Upper lobe of left lung (tissue), 6 donors: ENCODE measurements at places on chromosomes 1 and 21.

- no peak for DNase-seq
Measured at GRCh38 chr1:55547405-55547804, 332.2 kb upstream of the USP24 start.

DNA sequence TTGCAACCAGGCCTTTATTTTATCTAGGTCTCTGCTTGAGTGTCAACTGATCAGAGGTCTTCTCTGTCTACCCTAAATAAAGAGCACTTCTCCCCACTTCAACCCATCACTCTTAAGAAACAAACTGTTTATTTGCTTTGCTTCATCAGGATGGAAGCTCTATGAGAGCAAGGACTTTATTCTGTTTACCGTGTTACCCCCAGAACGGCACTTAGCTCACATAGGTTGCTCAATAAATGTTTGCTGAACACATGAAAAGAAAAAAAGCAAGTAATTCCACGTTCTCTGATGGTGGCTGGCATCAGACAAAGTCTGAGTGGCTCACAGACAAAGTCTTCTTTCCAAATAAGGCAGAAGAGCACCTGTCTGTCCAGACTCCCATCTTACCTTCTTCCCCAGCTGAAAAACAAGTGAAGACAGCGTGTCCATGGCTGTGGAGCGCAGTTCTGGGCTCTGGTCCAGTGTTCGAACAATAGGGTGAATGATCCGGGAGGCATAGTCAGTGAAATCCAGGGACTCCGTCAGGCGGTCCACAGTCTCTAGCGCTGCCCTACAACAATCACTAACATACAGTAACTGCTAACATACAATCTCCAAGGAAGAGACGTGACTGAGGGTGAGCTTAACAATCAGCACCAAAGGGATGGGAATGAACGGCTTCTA is 22.9 kb downstream of the ANGPTL7 start:
- no peak for DNase-seq

DNA sequence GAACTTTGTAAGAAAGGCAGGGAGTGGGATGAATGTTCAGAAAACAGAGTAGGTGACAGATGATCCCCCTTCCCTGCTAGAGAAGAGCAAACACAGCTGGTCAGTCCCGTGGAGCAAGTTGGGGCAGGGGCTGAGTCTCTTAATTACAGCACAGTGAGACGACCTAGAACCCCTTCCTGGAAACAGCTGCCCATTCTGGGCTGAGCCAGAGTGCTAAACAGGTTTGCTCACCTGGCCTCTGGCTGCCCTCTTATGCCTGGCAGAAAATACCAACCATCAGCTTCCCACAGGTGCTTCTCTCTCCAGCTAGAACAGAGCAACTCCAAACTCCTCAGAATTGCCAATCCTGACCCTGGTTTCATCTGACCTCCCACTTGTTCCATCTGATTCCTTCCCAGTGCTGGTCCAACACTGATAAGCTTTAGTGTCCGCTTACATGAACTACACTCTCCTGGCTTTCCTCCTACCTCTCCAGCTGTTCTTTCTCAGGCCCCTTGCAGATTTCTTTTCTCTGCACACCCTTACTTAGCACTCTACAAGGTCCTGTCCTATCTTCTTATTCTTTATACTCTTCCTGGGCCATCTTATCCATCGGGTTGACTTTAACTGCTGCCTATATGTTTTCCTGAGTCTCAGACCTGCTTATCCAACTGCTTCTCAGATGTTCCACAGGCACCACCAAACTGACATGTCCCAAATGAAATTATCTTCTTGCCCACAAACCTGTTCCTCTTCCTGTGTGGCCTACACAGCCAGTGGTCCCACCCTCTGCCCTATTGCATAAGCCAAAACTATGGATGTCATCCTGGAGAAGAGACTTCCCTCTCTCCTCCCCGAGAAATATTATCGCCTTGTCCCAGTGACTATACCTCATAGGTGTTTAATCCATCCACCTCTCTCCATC is 22.6 kb upstream of the COL9A2 start:
- peak; percentile 53 for DNase-seq

- peak; percentile 52 for DNase-seq
Measured at GRCh38 chr1:197928849-197929336, 11.7 kb downstream of the LHX9 start.

GRCh38 chr1:193192586-193192985 is 6.2 kb upstream of the B3GALT2 start:
- DNase-seq = no peak

- DNase-seq = no peak
Measured at GRCh38 chr1:70864302-70864701, 183.3 kb downstream of the PTGER3 start.

DNA sequence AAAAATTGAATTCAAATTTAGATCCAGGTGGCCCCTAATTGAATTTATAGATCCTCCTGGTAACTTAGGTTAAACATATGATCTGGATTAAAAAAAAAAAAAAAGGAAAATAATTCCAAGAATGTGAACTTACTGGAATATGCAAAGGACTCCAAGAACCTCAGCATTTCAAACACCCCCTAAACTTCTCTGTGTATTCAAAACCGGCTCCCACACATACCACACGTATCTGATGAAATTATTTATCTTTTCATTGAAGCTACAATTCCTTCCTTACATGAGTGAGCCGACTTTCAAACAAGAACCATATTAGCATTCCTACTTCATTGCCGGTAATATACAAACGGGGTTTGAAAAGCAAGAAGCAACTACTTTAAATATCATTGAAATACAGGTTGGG is 61.4 kb upstream of the FMN2 start:
- DNase-seq = no peak

DNA sequence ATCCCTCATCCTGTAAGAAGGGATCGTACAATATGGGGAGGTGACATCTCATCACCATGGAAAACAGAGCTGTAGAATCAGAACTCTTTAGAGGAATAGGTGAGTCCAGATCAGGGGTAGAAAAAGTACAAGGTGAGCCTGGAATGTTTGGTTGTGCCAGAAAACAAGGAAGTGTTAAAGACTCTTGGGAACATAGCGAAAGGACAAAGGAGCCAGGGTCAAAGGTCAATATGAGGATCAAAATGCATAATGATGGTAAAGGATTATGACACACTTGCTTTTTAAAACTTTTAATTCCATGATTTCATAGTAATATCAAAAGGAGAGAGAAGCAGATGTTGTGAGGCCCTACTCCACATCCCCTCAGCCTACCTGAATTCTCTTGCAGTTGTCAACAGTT is 19.2 kb upstream of the TRIM33 start:
- no peak for DNase-seq

- DNase-seq = no peak
Measured at GRCh38 chr1:38690790-38691449, 168.7 kb downstream of the RRAGC start.

- no peak for DNase-seq
Measured at GRCh38 chr1:230083746-230084407, 16.8 kb downstream of the GALNT2 start.

DNA sequence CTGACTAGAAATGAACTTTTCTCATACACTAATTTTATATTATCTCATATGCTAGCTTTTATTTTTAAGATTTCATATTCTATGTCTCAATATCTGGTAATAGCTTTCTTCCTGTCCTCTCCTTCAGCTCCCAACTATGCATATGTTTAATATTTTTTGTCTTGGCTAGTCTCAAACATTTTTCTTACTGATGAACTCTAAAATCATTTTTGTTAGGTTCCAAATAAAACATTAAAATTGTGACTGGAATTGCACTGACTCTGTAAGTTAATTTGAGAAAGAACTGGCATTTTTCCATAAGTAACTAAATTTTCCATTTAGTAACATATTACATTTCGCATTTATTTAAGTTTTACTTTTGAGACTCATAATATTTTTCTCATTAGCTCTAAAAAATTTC is 368.5 kb upstream of the DPYD start:
- no peak for DNase-seq

GRCh38 chr1:161230762-161231161 is 4.9 kb downstream of the TOMM40L start:
- no peak for DNase-seq

DNA sequence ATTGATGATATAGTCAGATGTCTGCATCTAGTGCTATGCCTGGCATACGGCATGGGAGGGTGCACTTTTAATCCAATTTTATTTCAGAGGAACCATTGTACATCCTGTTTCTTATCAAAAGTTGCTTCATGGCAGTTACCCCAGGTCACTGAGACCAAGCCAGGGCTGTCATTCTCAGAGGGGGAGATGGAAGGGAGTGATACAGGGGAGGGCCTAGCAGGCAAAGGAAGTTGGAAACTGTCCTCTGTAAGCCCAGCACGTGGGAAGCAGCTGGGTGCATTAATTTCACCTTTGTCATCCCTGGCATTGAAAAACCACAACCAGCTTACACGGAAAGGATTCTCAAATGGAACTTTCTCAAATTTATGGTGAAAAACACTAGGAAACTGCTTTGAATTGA is 458.7 kb upstream of the ADAMTS5 start:
- DNase-seq = no peak

- no peak for DNase-seq
Measured at GRCh38 chr1:118338936-118339335, 153.9 kb upstream of the SPAG17 start.

GRCh38 chr1:82044111-82044510 is 243.4 kb downstream of the ADGRL2 start:
- DNase-seq = no peak

- no peak for DNase-seq
Measured at GRCh38 chr1:117077267-117077666, 17.1 kb downstream of the TTF2 start.

- DNase-seq = no peak
Measured at GRCh38 chr21:30829659-30830058, at the start of gene KRTAP7-1. Gene KRTAP7-1 (minus strand): TSS chr21:30829759. CDS start chr21:30829698, 61 bp downstream.

GRCh38 chr21:15437883-15438282 is 291.9 kb upstream of the USP25 start:
- no peak for DNase-seq

DNA sequence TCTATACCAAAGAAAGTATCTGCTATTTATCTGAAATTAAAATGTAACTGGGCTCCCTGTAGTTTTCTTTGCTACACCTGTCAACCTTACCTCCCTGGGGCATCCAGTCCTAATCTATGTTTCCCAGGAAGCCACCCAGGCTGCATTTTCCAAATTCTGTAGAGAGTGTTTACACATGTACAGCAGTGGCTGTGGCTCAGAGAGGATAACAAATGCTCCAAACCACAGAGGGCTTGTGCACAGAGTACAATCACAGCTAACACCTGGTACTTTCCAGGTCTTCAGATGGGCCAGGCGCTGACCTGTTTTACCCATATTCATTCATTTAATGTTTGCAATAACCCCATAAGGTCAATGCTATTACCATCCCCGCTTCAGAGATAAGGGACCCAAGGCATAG is 146.5 kb upstream of the TNR start:
- no peak for DNase-seq

- no peak for DNase-seq
Measured at GRCh38 chr1:209030454-209031167, 552.9 kb upstream of the CAMK1G start.

GRCh38 chr1:39385067-39385988 is 106.1 kb upstream of the BMP8A start:
- no peak for DNase-seq

GRCh38 chr1:99919220-99919619 is 50.6 kb upstream of the SLC35A3 start:
- DNase-seq = no peak

DNA sequence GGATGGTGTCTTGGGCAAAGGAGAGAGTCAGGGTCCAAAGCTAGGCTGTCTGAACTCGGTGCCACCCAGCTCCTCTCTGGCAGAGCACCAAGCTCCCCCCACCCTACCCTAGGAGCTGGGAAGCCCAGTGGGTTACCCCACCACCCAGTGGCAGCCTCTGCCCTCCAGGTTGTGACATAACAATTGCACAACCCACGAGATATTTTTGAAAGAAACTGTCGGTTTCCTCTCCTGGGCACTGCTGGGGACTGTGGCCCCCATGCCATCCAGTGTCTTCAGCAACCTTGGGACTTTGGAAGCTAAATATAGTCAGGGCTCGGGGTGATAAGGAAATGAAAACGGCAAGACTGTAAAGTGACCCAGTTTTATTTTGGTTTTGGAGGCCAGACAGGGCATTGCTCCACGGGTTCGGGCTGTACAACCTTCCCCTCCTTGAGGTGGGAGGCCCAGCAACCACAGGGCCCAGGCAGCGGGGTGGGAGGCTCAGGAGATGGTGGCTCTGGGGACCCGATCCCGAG is 1.4 kb downstream of the CITED4 start:
- DNase-seq = peak; percentile 39

DNA sequence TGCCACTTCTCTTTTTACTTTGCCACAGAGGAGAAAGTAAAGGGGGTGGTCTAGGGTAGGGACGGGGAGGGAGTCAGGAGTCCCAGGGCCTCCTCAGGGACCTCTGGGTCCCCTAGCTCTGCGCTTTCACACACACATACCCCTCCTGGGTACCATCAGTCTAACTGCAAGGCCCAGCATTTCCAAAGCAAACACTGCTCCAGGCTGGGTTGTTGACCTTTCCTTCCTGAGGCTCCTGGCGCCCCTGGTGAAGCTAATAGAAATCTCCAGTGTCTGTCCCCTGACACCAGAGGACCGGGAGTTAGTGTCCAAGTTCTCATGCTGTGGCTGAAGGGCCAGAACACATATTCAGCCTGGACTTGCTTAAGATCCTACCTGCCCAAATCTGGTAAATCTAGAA is 3.9 kb downstream of the TMEM63A start:
- DNase-seq = no peak

DNA sequence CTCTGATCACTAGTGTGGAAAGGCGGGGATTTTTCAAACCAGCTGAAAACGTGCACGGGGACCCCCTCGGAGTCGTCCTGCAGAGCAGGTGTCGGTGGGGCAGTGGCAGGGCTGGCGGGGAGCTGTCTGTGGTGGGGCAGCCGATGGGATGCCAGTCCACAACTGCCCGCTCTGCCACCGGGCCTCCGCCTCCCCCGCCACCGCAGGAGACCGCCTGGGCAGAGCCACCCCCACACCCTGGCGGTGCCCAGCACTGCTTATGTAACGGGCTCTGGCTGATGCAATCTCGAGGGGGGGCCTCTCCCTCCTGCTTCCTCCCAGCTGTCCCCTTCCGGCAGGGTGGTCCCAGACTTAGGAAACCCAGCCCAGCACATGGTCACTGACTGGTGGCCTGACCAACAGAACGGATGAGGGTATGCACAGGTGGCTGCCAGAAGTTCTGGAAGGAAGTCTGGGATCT is 9.3 kb downstream of the CHD5 start:
- no peak for DNase-seq

GRCh38 chr1:202221911-202222909 is 28.6 kb downstream of the LGR6 start:
- DNase-seq = no peak

GRCh38 chr1:191561276-191561675 is 597.0 kb upstream of the RGS18 start:
- no peak for DNase-seq

- DNase-seq = no peak
Measured at GRCh38 chr1:60972841-60973364, 109.5 kb upstream of the NFIA start.

DNA sequence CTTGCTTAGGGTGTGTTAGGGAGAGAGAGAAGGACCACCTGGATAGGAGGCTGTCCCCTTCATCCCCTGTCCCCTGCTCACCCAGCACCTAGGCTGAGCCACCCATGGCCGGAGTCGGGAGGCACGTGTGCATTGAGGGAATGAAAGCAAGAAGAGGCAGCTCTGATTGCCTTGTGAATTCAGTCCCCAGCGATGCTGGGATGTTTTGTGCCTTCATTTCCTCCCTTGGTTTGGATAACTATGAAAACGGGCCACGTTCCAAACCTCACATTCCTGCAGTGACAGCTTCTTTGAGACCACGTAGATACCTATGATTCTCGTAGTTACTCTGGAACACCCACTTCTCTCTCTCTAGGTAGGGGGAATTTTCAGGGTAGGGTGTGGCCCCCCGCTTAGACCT is 67.1 kb downstream of the MAN1C1 start:
- DNase-seq = no peak
